Activated CD8-positive, alpha-beta memory T cell treated with anti-CD3 and anti-CD28 coated beads for 48 hours (primary cell): ENCODE measurements at places on chromosomes 2 and 18.

DNA sequence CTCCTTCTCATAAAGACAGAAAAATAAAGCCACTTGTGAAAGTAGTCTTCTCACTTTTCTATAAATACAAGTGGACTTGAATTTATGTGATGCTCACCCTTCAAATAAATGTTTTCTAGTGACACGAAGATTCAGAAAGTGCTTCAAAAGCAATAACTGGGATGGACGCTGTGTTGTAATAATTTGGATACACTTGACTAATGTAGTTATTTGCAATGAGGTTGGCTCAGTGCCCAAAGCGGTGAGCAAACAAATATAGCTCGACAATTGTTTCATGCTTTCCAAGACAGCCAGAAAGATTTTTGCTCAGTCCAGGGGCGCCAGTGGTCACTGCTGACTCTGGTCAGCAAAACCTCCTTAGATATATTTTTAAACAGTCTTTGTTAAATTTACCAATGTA lies 278.6 kb upstream of the KLHL14 start:
- DNase-seq: no peak

- no peak for DNase-seq
These were observed 216.0 kb downstream of the ACKR3 start for GRCh38 chr2:236785611-236786057.

GRCh38 chr2:10846110-10846861 lies 33.7 kb upstream of the PDIA6 start:
- no peak for DNase-seq

DNA sequence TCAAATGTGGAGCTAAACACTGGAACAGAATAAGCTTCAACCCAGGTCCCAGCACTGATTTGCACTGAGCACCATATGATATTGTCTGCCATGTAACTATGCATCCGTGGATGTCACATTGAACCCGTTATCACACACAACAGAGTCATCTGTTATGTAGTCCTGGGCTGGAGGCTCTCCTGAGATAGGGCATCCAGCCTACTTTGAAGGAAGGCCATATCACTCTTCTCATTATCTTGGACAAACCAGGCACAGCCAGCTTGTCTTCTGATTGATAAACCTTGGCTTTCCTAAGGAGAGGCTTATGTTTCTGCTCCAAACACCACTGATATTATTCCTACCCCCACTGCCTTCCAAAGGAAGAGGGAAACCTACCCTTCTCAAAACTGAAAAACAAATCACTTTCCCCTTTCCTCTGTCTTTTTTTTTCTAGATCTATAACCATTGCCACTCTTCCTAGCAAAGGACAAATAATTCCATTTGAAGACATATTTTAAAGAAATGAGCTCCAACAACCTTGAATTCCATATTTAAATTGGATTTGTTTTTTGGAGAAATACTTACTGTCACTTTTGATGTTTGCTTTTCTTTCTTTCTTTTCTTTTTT lies 16.4 kb downstream of the RSAD2 start:
- no peak for DNase-seq
